ENCODE measurements at places on chromosomes 2 and 18.

DNA sequence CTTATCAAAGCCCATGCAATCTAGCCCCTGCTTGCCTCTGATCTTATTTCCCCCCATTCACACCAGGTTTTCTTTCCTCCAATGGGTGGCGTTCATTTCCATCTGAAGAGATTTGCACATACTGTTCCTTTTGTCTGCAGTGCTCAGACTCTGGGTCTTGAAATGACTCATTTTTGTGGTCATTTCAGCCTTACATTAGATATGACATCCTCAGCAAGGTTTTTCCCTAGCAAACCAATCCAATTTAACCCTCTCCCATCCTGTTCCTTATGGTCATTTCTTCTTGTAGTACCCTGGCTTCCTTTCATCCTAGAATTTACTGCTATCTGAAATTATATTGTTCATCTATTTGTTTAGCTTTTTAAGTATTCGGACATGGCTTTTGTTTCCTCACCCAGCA lies 42.5 kb upstream of the SCN1A start:
- peak; percentile 68 for DNase-seq

- peak; percentile 68 for DNase-seq
Measured at GRCh38 chr18:59957957-59958356, 58.2 kb downstream of the PMAIP1 start.

GRCh38 chr2:134669731-134670669 lies 48.8 kb downstream of the TMEM163 start:
- DNase-seq: no peak

- DNase-seq: no peak
Measured at GRCh38 chr2:219207134-219207883, 727 bp downstream of the ZFAND2B start.

DNA sequence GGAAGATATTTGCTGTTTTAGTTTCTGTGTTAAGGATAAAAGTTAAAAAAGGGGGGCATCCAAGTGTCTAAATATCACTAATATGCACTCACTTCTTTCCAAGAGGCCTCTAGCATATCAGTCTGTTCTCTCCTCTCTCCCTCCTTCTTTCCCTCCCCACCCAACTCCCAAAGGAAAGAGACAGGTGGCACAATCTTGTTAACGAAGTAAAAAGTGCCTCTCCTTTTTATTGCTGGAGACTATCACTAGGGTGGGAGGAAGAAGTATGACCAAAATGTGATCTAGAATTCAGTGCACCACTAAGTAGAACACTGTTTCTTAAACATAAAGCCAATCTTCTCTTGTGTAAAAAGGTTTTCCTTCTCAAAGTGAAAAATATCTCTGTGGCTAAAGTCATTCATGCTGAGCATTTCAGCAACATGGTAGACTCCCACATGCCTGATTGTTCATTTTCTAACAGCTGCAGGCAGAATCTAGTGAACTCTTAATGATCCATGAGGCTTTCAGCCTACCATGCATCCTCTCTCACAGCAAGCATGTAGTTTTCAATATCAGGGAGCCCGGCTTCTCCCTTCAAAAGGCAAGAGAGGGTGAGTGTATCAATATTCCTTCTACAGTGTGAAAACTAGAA lies 39.5 kb downstream of the RNU4ATAC start:
- no peak for DNase-seq

DNA sequence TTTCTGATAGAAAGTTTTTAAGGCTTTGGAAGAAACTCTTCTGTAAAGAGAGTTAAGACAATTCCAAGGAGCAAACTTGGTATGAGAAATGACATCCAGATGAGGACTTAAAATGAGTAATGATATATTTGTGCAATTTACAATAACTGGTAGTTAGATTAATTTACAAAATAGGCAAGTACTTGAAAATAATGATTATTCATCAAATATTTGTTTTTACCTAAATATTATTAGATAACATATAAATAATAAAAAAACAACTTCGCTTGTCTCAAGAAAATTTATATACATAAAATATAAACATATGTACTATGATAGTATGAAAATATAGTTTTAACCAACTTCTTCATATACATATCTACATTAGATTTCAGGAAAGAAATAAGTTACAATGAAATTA lies 478.5 kb downstream of the TRIB2 start:
- DNase-seq: no peak

DNA sequence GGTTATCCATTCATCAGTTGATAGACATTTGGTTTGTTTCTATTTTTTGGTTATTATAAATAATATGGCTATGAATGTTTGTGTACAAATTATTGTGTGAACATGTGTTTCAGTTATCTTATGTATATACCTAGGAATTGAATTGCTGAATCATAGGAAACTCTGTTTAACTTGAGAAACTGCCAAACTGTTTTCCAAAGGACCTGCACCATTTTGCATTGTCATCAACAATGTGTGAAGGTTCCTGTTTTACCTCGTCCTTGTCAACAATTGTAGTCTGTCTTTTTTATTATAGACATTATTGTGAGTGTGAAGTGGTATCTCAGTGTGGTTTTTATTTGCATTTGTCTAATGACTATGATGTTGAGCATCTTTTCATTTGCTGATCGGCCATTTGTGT lies 17.1 kb downstream of the PDK1 start:
- no peak for DNase-seq

DNA sequence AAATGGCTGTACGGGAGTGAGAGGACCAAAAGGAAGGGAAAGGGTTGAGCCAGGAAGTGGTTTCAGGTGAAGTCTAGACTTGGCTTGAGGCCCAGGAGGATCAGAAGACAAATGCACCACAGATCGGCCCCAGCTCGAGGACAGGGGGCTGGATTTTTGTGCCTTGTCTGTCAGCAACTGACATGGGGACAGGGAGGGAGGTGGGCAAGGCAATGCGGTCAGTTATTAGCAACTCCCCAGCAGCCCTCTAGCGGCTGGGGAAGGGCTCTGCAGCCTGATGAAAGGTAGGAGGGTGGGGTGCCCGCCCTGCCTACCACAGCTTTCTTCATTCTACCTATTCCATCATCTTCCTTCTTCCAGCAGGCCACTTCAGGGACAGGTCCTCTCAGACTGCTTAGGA lies 50.0 kb downstream of the CPO start:
- peak; percentile 24 for DNase-seq

- DNase-seq: no peak
Measured at GRCh38 chr2:105224444-105224843, 17.1 kb upstream of the GPR45 start.

DNA sequence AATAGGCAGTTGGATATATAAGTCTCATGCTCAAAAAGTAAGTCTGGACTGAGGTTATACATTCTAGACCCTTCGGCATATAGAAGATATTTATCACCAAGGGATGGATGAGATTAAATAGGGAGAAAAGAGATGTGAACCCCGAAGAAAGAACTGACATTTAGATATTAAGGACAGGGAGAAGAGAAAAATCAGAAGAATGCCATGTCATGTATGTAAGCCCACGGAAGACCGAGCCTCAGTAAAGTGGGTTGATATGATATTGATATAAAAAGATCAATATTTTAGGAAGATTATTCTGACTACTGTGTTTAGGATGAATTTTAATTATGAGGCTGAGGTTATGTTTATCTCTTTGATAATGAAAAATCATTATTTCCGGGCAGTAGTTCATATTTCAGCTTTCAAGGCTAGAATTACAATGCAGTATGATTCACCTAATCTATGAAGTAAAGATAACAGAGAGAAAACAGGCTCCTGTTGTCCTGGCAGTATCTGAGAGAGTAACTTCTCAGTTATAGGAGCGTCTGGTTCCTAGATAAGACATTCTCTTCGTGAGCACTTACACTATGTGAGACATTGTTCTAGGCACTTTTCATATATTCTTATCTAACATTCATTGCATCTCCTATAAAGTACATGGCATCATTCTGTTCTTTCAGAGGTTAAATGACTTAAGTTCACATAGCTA lies 83.0 kb downstream of the UBR3 start:
- no peak for DNase-seq

DNA sequence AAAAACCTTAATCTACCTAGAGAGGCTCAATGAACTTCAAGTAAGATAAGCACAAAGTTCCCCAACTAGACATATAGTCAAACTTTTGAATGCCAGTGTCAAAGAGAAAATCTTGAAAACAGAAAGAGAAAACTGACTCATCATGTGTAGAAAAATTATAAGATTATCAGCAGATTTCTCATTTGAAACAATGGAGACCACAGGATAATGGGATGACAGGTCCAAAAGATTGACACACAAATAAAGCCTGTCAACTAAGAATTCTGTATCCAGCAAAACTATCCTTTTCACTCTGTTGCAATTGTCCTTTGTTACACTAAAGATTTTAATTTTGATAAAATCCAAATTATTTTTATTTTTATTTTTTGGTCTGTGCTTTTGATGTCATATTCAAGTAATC lies 61.6 kb downstream of the COPS8 start:
- DNase-seq: no peak

DNA sequence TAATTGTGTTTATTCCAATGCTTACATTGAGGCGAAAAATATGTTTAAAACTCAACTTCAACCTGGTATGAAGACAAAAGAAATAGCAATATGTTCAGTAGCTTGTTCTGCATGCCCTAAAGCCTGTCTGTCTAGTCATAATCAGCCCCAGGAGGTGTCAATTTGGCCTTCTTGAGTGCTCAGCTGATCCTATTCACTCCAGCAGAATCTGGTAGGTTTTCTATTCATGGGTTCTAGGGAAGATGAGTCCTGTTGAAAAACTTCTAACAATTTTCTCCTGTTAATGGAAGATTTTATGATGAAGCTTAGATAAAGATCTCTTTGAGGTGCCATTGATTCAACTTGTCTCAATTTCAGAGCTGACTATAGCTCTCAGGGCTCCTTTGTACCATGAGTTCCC lies 402.0 kb upstream of the UBE2E3 start:
- DNase-seq: no peak

DNA sequence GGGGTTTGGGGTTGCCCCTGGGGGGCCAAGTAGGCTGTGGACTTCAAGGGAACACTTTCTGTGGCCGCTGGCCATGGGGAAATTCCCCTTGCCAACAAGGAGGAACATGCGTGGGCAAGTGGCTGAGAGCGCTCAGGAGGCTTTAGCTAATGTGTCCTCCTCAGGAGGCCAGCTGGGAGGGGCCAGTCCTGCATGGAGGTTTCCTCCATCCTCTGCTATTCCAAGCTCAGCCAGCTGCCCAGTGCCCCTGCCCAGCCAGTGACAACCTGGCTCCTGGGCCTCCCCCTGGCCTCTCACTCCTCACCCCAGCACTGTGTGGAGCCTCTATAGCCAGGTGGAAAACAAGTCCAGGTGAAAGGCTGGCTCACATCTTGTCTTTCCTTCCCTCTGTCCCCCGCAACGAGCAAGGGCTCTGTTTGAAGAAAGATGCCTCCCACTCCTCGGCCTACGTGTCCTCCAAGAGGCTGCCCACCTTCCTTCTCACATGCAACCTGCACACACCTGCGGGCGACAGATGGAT lies 64.4 kb upstream of the DAPL1 start:
- no peak for DNase-seq

- peak; percentile 79 for DNase-seq
Measured at GRCh38 chr2:162123806-162124758, 28.0 kb downstream of the GCG start.

DNA sequence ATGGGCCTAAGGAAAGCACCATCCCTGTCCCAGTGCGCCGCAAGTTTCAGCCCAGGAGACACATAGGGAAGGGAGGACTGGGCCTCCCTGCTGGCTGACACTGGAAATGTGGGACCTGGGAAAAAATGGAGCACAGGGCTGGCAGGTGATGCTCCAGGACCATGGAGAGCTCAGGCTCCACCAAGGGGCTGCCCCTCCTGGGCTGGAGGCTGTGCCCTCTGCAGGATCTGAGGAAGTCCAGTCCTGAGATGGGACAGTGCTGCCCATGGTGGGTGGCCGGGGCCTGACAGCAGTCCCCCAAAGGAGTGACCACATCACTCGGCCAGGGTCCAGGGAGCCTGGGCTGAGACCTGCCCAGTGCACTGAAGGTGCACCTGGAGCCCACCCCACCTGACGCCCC lies 108.6 kb upstream of the TEKT4 start:
- no peak for DNase-seq
